Stimulated activated CD8-positive, alpha-beta memory T cell treated with anti-CD3 and anti-CD28 coated beads, Interleukin-7, amount 100 ng/mL, for 1 hour (primary cell): ENCODE measurements at places on chromosomes 2 and 18.

DNA sequence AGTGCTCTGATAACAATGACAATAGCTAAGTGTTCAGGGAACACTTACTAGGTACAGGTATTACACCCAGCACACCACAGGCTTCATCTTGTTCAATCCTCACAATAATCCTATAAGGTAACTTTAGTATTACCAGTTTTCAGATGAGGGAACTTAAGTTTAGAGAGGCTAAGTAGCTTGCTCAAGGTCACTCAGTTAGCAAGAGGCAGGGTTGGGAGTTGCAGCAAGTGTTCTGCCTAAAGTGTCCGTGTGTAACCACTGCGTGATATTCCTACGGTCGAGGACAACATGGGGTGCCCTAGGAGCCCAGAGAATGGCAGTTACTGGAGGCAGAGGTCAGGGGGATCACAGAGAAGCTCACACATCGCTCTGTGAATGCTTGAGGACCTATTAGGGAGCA lies 30.2 kb upstream of the EGR4 start:
- no peak for DNase-seq

DNA sequence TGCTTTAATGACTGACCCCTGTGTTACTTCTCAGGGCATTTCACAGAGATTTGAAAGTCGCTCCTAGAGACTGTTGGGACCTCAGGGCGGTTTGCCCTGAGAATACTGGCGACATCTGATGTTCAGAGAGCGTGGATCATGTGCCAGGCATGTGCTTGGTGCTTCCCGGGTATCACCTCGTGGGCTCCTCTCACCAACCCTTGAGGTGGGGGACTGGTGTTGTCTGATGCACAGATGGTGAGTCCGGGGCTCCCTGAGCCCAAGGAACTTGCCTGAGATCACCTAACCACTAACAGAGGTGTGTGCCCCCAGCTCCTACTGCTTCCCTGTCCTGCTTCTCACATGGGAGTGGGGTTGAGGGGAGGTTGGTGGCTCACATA lies 16.2 kb downstream of the ATOH8 start:
- no peak for DNase-seq

- no peak for DNase-seq
These were observed 66.8 kb downstream of the GBX2 start for GRCh38 chr2:236101311-236101950.

DNA sequence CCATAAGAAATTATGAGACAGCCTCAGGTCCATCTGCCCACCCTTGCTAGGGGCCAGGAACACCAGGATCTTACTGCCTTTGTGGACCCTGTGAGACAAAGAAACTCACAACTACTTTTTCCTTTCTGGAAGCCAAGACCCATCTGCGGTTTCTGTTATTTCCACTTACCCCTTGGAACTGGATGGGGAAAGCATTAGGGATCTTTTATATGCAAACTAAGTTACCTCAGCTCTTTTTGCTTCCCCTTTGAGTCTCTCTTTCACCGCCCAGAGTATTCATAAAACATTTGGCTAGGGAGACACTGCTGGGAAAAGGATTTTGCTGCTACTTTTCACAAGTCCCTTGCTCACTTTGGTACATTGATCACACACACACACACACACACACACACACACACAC lies 95.7 kb downstream of the ZNF385B start:
- no peak for DNase-seq

DNA sequence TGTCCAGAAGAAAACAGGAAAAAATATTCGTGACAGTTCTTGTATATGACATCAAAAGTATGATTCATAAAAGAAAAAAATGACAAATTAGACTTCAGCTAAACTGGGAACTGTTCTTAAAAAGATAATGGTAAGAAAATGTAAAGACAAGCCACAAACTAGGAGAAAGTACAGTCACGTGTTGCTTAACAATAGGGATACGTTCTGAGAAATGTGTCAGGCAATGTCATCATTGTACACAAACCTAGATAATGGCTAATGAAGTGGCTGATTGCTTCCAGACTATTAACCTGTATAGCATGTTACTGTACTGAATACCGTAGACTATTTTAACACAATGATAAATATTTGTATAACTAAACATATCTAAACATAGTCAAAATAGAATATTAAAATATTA lies 35.9 kb upstream of the CTIF start:
- DNase-seq: no peak

DNA sequence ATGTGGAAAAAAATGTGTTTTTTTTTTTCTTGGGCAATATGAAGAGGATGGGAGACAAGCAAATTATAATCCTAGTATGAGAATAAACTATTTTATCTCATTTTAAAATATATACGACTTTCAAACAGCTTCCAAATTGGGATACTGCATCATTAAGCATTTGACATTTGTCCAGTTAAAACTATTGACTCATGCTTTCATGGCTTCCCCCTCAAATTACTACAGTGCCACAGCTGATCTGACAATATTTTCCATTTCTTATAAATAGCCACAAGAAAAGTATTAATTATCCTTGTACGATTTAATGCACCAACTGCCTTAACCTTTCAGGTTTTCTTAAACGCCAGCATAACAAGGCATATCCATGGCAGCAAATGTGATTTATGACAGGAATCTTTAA lies 1134.8 kb upstream of the ZEB2 start:
- DNase-seq: no peak

GRCh38 chr18:26723981-26724380 lies 141.5 kb downstream of the AQP4 start:
- DNase-seq: no peak

DNA sequence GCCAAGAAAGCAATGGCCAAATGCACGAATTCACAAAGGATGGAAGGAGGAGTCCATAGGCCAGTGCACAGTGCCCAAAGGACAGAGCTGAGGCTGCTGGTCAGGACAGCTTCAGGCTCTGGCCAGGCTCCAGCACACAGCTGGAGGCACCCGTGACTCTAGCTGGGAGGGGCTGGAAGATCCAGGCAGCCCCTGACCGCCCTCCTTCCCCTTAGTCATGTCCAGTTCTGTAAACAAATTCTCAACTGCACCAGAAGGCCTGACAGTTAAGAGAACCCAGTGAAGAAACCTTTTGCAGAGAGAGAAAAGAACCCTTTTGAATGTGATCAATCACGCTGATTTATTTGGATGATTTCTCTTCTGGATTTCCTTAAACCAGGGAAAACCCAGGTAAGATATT lies 7.7 kb upstream of the YWHAQ start:
- no peak for DNase-seq

- DNase-seq: no peak
These were observed 22.2 kb downstream of the SKA1 start for GRCh38 chr18:50397023-50397422.

DNA sequence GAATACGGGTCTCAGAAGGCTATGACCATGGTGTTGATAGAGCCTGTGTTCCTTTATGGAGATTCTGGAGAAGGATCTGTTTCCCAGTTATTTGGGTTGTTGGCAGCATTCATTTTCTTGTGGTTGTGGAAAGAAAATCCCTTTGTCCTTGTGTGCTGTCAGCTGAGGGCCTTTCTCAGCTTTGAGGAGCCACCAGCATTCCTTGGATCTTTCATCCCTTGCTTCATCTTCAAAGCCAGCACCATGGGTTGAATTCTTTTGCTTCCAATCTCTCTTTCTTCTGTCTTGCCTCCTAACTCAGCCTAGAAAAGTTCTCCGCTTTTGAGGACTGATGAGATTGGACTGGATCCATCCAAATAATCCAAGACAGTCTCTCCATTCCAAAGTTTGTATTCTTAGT lies 103.2 kb upstream of the MMADHC start:
- no peak for DNase-seq

- no peak for DNase-seq
These were observed at the start of gene KLF7 for GRCh38 chr2:207165121-207166038. Gene KLF7, minus strand, starts transcription at chr2:207165948. Its CDS starts 380 bp downstream, at chr2:207165568.

- DNase-seq: no peak
These were observed 696.5 kb downstream of the TDRD15 start for GRCh38 chr2:21820271-21820670.

- no peak for DNase-seq
These were observed 694.7 kb downstream of the ARHGAP15 start for GRCh38 chr2:143823876-143824275.
